Activated T-helper 1 cell treated with anti-CD3 and anti-CD28 coated beads, Interleukin-2, amount 50 U/mL, for 16 hours (primary cell): ENCODE measurements at places on chromosomes 13 and 19.

GRCh38 chr13:20221772-20222171 is 10.3 kb downstream of the GJB6 start:
- DNase-seq: no peak

DNA sequence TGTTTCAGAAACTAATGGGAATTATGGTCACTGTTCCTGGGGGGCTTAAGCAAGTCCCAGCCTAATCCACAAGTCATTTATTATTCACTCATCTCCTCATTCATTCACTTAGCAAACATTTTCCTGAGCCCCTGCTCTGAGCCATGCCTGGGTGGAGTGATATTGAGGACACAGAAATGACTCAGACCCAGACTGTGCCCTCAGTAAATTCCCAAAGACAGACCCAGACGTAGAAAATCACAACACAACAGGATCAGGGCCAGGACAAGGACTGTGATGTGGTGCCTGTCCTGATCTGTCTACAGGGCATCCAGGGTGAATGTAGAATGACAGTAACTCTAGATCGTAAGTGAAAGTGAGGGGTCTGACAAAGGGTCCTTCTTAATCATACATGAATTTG is 7.0 kb upstream of the SPACA6 start:
- DNase-seq: no peak

- no peak for DNase-seq
Observed at GRCh38 chr19:31419871-31420445, 70.7 kb upstream of the TSHZ3 start.

GRCh38 chr13:51761643-51762350 is 42.2 kb downstream of the DHRS12 start:
- no peak for DNase-seq

DNA sequence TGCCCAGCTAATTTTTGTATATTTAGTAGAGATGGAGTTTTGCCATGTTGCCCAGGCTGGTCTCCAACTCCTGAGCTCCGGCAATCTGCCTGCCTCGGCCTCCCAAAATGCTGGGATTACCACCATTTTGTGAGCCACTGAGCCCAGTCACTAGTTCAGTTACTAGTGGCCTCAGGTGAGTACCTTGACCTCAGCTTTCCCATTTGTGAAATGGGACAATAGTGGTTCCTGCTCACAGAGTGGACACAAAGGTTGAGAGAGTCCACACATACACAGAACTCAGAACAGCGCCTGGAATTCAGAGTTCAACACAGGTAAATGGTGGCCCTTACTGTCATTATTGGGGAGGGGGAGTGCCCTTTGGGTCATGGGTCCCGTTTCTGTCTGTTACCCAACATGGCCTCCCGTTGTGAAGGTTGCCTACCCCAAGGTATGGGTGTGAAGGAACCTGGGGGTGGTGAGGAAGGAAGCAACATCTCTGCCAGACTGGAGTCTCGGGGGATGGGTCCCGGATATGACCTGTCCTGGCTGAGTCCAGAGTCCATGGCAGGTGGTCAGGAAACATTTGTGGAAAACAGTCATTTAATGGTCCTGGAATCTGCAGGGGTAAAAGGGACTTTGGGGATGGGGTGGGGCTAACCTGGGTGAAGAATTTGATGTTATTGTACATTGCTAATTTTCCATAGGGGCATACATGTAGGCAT is 11.7 kb upstream of the IRGC start:
- no peak for DNase-seq

GRCh38 chr13:86554066-86554465 is 754.8 kb upstream of the SLITRK6 start:
- no peak for DNase-seq

- no peak for DNase-seq
Observed at GRCh38 chr19:3183721-3184641, 1.7 kb upstream of the NCLN start.

GRCh38 chr13:26457212-26457611 is 100.3 kb upstream of the WASF3 start:
- no peak for DNase-seq

GRCh38 chr13:106541826-106542225 is 6.4 kb upstream of the EFNB2 start:
- no peak for DNase-seq

GRCh38 chr13:46908501-46908900 is 11.6 kb upstream of the HTR2A start:
- no peak for DNase-seq

DNA sequence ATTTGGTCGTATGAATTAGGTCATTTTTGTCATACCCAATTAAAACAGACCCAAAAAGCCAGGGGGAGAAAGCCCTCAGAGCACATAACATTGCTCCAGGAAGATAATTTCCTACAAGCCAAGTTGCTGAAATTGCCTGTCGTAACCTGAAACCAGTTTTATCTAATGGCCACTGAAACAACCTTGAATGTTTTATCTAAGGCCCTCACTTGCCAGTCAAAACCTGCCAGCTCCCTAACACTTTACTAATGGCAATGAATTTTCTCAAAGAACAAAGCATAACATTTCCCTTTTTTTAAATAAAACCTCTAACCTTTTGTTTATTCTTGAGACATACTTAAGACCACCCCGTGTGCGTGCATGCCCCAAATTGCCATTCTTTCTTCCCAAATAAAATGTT is 496.2 kb upstream of the KLHL1 start:
- DNase-seq: no peak

DNA sequence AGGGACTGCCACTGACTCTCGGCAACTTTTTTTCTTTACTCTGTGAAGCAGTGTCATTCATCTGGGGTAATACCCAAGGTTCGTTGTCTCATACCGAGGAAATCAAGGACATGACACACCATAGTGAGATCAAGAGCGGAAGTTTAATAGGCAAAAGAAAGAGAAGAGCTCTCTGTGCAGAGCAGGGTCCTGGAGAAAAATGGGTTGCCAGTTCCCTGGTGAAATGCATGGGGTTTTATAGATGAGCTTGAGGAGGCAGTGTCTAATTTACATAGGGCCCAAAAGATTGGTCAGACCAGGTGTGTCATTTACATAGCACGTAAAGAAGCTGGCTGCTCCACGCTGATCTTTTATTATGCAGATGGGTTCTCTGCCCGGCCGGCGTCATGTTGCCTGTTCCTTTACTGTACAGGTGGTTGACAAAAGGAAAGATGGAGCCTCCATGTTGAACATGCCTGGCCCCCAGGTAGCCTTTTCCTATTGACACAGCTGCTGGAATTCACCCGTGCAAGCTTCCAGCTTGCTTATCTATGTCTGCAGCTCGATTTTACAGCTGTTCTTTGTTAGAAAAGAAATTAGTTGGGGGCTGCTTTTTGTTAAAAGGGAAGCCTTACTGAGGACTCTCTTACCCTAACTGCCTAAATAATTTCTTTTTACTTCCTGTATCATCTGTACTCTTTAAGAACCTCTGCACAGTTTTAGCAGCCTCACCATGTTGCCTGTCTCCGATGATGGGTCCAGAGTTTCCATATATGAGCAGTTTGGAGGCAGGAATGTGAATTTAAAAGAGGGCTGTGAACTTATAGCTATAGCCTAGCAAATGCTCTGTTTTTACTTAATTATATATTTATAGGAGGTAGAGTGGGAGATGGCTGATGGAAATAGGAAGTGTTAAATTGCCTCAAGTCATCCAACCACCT is 98.0 kb upstream of the DIAPH3 start:
- no peak for DNase-seq

DNA sequence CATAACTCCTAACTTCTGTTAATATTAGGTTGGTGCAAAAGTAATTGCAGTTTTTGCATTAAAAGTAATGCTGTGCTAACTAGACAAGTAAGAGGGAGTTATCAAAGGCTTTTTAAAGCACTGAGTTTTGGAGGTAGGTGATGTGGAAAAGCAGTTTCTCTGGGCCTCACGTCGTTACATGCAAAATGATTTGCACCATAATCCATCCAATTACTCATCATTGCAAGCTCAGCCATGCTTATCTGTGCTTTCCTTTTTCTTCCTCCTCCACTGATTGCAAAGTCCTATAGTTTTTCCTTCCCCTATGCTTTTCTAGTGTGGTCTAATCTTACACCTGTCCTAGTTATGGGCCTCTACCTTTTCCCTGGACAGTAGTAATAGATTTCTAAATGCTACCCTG is 35.4 kb upstream of the INTS6 start:
- no peak for DNase-seq

DNA sequence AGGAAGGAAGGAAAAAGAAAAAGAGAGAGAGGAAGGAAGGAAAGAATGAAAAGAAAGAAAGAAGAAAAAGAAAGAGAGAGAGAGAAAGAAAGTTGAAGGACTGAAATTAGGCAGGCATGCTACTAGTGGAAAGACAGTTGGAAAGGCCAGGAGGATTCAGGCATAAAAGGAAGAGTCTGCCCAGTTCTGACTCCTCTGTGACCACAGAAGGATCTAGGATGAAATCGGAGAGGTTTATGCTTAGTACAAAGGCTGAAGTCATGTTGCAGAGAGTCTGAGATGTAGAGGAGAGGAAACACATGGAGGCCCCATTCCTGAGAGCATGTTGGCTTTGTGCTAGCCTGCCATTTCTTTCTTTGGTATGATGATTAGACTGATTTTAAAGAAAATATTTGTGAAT is 246.5 kb upstream of the ARGLU1 start:
- DNase-seq: no peak

DNA sequence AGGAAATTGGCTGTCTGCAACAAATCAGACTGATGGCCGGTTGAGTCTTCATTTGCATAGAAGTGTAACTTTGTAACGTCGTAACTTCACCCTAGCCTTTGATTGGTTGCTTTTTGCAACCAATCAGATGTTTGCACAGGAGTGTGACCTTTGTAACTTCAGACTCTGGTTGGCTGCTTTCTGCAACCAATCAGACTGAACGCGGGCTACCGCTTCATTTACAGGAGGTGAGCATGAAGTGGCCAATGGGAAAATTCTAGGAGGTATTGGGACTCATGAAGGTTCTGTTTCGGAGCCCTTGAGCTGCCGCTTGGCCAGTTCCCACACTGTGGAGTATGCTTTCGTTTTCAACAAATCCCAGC is 441 bp upstream of the ZNF559 start:
- DNase-seq: peak; percentile 5

- DNase-seq: no peak
Observed at GRCh38 chr13:75715601-75716523, 79.7 kb downstream of the LMO7 start.

DNA sequence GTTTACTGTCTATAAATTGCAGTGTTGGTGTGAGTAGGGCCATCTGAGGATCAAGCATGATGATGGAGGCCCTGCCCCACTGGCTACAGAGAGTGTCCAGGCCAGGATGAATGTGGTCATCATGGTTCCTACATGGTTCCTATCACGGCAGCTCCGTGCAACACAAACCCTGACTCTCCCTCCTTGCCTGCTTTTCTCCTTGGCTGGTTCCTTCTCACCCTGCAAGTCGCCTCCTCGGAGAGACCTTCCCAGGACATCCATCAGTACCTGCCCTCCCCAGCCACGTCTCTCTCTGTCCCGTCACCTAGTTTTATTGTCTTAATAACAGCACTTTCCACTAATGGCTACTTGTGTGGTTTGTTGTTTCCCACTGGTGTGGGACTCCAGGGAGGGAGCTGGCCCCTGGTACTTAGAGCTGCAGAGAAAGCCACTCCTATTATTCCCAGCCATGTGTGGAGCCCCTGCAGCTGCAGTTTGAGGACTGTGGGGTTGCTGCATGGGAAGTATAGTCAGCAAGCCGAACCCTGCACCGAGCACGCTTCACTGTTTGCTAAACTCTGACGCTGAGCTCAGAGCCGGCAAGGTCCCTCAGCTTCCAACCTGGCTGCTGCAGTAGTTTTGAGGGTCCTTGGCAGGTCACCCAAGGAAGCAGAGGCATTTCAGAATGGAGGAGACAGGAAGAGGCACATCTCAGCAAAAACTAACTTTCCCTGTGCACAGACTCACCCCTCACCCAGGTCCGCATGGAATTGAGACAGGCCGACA is 146.4 kb upstream of the VSTM2B start:
- DNase-seq: no peak

DNA sequence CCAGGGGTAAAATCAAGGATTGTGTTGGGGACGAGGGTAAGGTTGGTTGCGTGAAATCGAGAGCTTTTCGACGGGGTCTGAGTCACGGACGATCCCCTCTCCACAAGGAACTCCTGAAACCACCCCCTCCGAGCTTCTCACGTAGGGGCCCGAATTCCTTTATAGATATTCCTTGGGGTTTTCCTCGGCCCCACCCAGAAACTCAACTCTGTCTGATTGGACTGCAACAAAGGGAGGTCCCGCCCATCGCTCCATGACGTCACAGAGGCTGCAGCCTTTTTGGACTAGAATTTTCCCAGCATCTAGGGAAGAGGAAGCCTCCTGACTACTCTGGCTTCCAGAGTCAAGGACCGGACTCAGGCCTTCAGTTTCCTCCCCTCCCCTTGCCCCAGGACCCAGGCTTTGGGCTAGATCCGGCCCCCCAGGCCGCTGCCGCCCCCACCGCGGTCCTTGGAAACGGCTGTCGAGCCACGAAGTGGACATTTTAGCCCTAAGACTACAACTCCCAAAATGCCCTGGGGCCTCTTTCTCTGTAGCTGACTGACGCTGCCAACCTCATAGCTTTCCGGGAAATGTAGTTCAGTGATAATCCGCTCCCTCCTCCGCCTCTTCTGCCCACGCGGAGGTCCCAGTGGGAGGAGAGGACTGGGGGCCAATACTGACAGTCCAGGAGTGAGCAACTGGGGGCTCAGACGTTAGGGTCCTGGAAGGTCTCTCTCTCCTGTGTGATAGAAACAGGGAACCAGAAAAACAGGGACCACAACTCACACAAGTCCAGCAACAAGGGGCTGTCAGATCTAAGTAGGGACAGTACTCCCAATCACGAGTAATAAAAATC is at the start of gene IZUMO1:
Gene IZUMO1 (minus strand): TSS at position 172 of the 838 bp plus-strand sequence. CDS start 1,050 bp downstream, outside the sequence.
- no peak for DNase-seq

GRCh38 chr19:11586331-11586730 is 8.9 kb upstream of the ACP5 start:
- no peak for DNase-seq

DNA sequence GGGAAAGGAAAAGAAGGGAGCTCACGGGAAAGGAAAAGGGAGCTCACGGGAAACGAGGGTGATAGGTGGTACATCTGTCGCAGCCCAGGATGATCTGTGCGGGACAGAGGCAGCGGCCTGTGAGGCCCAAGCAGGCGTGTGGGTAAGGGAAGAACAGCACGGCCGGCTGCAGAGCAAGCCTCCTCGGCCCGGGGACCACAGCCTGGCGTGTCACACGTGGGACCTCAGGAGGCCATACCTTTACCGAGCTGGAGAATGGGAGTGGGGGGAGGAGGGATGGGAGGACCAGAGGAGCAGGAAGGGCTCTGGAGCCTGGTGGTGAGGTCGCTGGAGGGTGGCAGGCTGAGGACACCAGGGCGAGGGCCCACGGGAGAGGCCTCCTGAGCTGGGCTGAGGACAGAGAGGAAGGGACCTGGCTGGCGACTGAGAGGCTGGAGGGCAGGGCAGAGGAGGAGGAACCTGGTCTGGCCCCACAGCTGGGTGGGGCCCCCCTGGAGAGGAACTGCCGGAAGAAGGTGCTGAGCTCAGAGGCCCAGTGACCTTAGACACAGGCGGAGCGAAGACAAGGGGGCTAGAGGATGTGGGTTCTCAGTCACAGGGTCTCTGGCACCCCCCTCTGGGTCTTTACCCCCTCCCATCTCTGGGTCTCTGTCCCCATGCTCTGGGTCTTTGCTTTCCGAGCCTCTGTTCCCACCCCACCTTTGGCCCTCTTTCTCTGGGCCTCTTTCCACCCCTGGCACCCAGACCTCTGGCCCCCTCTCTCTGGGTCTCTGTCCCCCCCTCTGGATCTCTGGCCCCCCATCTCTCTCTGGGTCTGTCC is 2.9 kb upstream of the FTL start:
- no peak for DNase-seq
